Stimulated activated CD8-positive, alpha-beta memory T cell treated with anti-CD3 and anti-CD28 coated beads, Interleukin-12 subunit alpha, Interleukin-12 subunit beta, amount 100 ng/mL, for 1 hour (primary cell): ENCODE measurements at places on chromosomes 12 and 14.

DNA sequence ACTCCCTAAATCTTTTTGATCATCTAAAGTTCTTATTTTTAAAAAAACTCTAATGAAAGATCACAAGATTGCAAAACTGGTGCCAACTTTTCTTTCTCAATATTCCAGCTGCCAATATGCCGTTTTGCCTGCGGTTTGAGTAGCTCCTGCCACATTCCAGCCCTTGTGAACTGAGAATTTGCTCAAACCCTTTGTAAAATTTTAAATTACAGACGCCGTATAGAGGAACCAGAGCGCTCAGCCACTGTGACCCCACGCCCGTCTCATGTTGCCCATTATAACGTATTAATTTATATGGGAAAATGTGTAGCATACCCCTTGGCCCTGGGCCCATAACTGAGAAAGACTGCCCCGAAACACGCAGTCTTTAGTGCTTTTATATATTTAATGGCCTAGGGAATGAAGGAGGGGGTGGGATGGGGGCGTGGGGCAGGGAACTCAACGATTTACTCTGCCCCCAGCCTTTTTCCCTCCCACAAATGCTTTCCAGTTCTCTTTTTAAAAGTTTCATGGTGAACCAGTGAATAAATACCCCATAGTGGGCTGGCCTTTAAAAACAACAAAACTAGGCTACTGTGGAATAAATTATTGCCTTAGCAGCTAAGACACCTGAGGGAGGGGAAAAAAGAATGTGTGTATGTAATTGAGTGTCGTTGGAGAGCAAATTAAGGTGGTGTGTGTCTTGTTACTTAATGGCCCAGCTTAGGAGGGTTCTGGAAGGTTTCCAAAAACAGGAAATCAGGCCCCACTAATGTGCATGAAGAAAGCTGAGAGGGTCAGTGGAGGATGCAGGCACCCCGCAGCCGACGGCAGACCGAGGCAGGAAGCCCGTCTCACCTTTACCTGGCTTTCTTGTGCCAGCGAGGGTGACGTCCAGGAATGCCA is 45.7 kb upstream of the RFLNA start:
- no peak for DNase-seq

DNA sequence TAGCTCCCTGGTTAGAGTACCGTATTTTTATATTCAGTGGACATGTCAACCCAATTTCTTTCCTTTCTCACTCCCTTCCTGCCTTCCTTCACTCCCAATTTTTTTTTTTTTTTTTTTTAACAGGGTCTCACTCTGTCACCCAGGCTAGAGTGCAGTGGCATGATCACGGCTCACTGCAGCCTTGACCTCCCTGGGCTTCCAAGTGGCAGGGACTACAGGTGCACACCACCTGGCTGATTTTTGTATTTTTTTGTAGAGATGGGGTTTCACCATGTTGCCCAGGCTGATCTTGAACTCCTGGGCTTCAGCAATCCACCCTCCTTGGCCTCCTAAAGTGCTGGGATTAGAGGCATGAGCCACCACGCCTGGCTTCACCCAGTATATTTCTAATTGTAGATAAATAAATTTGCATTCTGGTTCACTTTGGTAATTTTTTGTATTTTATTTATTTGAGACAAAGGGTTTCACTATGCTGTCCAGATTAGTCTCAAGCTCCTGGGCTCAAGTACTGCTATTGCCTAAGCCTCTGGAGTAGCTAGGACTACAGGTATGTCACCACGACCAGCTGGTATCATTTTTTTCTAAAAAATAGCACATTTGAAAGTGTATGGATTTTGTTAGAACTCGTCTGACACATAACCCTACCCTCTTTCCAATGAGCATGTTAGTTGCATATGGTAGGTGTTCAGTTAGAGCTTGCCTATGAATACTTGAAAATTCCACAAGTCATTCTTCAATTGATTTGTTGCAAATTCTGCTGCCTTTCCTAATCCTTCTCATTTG is 15.7 kb downstream of the SLC38A2 start:
- no peak for DNase-seq

DNA sequence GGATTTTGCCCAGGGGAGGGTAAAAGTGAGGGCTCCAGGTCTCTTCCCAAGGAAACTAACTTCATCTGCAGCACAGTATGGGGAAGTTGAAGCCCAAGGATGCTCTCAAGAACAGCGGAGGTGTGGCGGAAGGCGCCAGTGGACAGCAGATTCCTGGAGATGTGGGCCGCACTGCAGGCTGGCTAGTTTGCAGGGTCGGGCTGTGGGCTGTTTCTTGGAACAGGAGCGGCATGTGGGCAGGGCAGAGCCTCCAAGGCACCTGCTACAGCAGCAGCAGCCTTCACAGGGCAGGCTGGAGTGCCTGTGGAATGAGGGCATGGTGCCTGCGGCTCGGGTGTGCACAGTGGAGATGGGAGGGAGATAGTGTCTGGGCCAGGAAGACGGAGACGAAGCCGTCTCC is 100.0 kb upstream of the SFSWAP start:
- DNase-seq: no peak

DNA sequence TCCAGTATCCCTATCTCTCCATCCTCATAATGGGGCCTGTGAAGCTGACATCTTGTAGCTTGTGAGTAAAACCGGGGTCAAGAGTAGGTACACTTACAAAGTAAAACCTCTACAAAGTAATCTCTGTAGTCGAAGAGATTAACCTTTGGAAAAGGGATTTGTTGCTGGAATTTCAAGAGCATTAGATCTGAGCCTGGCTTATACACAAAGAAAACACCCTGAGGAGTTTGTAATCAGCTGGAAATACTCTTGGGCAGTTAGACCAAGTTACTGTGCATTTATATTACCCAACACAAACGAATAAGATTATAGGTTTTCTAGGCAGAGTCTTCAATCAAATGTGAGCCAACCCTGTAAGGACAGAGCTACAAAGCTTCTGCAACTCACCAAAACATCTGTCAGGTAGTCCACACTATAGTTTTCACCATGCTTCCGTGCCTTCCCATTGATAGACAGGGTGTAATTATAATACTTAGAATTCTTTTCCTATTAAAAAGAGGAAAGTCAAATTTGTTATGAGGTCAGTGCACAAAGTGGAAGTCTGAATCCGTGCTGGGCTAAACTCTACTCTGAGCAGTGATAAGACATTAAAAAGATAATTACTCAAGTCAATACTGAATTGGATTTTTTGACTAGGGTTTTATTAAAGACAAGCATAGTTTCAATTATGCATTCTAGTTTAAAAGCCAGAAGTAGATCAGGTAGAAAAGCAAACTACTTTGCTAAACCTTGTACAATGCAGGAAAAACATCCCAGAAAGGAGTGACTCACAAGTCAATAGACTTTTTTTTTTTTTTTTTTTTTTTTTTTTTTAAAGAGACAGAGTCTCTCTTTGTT is 14.6 kb downstream of the GNS start:
- no peak for DNase-seq
